ENCODE measurements at places on chromosomes 13 and 19.

DNA sequence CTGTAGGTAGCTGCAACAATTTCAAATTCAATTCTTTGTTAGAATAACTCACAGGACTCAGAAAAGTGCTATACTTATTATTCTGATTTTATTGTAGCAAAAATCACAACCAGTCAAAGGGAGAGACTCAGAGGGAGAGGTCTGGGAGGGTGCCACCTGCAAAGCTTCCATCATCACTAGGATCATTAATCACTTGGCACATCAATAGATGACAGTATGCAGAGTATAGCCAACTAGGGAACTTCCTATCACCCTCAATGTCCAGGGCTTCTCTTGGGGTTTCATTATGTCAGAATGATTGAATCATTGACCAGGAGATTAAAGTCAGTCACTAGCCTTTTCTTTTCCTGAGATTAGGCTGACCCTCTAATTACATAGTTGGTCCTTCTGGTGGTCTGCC, 431.3 kb upstream of the ATXN8OS start:
- no peak for DNase-seq

GRCh38 chr13:109985871-109986450, 199.6 kb upstream of the IRS2 start:
- DNase-seq: no peak

GRCh38 chr13:32299893-32300292, 15.3 kb downstream of the ZAR1L start:
- DNase-seq: no peak

- DNase-seq: no peak
These were observed 883 bp downstream of the NPHS1 start for GRCh38 chr19:35851213-35852028.

GRCh38 chr19:29843180-29844051, 31.6 kb downstream of the CCNE1 start:
- DNase-seq: no peak

GRCh38 chr19:47228168-47228936, 2.6 kb downstream of the BBC3 start:
- peak; percentile 37 for DNase-seq
